ENCODE measurements at places on chromosomes 11 and 22.

GRCh38 chr22:45240104-45240809 is 437 bp downstream of the KIAA0930 start:
- DNase-seq: peak; percentile 69

DNA sequence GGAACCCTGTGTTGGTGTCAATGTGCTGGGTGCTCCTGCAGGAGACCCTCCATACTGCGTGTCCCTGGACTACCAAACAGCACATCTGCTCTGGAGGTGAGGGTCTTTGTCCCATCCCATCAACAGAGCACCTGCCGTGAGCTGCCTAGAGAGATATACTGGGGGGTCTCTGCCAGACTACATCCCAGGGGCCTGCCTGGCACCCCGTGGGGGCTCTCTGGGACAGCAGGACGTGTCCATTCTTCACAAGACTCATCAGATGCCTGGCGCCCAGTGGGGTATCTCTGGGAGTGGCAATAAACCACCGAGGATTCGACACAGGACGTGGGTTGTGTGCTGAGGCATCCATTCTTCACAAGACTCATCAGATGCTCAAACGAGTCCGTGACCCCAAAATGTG is 42.7 kb downstream of the SHANK2 start:
- no peak for DNase-seq

GRCh38 chr11:120413480-120413879 is 77.3 kb downstream of the ARHGEF12 start:
- peak; percentile 50 for DNase-seq

GRCh38 chr22:25202290-25202921 is 2.7 kb downstream of the CRYBB3 start:
- DNase-seq: peak; percentile 82

- no peak for DNase-seq
Observed at GRCh38 chr11:66286699-66287098, 2.2 kb downstream of the YIF1A start.

Data from AG20443 (cell line).